Hematopoietic multipotent progenitor cell treated with erythropoietin and hydrocortisone succinate and interleukin-3 and kit ligand, for 15 days (in vitro differentiated cells): ENCODE measurements at places on chromosomes 12 and 14.

DNA sequence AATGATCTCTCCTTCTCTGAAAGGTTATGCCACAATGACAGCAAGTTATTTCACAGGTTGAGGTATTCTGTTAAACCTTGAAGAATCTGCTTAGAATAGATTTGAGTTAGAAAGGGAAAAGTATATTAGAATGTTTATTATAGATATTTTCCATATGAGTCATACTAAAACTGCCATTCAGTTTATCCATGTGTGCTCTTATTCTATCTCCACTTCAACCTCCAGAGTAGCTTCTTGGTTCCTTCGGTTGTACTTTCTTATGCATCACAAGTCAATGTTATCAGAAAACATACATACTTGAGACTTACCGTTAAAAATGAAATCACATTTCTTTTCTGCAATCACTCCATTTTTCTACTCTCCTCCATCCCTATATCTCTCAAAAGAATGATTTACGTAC is 197.7 kb downstream of the BCAT1 start:
- DNase-seq: no peak

DNA sequence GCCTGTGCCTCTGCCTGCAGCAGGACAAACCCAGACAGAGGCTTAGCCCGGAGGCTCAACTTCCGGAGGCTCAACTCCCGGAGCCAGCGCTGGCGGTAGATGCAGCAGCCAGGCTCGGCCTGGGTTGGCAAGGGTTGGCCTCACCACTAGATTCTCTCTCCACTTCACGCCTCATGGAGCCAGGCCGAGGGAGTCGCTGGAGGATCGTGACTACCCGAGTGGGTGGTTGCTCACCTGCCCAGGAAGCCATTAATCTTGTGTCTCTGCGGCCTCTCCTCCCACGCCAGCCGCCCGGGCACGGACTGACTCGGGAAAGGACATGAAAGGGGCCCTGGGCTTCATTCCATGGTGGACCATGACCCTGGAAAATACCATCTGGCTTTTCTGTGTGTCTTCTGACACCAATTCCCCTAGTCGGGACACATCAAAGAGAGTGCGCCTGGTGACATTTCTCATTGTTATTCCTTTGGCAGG is 20.8 kb downstream of the ESRRB start:
- no peak for DNase-seq

GRCh38 chr14:50521912-50522341 is 10.4 kb downstream of the MAP4K5 start:
- DNase-seq: no peak

DNA sequence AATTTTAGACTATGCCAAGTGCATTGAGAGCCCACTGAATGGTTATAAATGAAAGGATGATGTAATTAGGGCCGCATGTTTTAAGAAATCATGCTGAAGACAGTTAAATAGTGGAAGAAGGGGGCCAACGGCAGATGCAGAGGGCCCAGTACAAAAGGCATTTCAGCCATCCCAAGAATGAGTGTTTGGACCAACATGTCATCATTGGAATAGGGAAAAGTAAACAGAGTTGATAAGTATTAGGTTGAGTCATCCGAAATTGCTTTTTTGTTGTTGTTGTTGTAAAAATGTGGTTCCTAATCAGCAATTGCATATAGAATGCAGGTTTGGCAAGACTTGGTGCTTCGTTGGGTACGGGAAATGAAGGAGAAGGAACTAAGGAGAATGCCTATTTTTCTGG is 29.5 kb downstream of the BMP4 start:
- no peak for DNase-seq
